Foreskin keratinocyte (primary cell): ENCODE measurements at places on chromosomes 5 and 9.

DNA sequence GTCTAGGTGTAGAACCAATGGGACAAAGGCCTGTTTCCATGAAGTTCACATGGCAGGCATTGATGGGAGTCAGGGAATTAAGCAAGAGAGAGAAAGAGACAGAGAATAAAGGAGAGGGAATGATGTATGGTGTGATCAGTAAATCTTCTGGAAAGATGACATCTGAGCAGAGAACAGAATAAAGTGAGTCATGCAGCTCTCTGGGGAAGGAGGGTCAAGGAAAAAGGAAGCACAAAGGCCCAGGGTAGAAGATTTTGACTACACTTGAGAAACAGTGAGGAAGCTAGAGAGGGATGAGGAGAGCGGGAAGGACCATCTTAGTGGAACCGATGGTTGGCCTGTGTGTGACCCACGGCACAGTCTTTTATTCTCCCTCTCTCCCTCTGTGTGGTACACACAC lies 425.9 kb downstream of the SPOCK1 start:
- peak; percentile 42 for DNase-seq

DNA sequence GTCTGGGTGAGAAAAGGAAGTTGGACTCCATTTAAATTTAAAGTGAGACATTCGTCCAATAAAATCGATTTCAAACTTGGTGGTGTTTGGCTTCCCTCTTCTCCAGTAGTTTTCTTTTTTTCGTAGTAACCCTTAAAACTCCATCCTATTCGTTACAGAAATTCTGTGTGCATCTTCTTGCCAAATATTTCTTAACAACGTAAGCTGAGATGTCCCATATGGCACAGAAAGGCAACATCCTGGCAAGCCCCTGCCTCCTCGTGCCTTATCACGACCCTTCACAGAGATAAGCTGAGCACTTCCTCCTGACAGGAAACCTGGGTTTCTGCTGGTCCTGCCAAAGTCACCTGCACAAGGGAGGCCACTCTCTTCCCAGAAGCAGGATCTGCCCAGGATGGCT lies 11.8 kb upstream of the ADAMTS2 start:
- DNase-seq: no peak

GRCh38 chr5:40022057-40022456 lies 597.3 kb upstream of the DAB2 start:
- no peak for DNase-seq

GRCh38 chr9:70081120-70081495 lies 37.5 kb downstream of the MAMDC2 start:
- no peak for DNase-seq
